ENCODE measurements at places on chromosomes 1 and 21.

DNA sequence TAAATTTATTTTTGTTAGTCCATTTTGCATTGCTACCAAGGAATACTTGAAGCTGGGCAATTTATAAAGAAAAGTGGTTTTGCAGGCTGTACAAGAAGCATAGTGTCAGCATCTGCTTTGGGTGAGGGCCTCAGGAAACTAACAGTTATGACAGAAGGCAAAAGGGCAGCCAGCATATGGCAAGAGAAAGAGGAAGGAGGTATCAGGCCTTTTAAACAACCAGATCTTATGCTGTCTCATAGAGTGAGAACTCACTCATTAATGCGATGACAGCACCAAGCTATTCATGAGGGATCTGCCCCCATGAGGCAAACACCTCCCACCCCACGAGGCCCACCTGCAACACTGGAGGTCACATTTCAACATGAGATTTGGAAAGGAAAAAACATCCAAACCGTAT, 898.4 kb downstream of the KCNT2 start:
- no peak for DNase-seq

DNA sequence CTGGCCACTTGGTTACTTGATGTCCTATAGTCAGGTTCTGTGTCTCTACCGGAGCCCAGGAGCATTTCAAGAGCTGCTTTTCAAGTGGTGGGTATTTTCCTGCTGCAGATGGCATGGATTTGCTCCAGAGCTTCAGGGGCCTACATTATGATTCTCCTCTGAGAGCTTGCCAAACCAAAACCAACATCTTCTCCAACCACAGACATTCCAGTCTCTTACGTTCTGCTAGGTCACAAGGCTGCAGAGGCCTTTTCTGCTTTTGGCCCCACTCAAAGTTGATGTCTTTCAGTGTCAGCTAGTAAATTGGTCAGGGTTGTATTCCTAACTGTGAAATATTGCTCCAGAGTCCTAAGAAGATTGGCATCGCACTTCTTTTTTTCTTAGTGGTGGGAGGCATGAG, 14.7 kb upstream of the AQP10 start:
- no peak for DNase-seq

DNA sequence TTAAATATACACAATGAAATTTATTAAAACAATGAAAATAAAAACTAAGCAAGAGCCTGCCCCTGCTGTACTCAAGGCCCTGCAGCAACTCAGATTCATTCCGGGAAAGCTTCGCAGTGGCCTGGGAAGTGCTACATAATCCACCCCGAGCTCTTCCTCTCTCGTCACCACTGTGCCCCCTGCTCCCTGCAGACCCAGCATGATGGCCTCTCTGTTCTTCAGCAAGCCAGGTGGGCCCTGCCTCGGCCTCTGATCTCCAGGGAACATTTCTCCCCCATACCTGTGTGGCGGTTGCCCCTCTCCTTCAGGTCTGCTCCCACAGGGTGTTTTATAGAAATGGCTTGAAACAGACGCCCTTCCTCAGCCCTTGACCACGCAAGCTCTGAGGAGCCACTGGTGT, 10.6 kb downstream of the RNF187 start:
- DNase-seq: no peak

GRCh38 chr21:39000496-39000895, 182.8 kb downstream of the PSMG1 start:
- no peak for DNase-seq

DNA sequence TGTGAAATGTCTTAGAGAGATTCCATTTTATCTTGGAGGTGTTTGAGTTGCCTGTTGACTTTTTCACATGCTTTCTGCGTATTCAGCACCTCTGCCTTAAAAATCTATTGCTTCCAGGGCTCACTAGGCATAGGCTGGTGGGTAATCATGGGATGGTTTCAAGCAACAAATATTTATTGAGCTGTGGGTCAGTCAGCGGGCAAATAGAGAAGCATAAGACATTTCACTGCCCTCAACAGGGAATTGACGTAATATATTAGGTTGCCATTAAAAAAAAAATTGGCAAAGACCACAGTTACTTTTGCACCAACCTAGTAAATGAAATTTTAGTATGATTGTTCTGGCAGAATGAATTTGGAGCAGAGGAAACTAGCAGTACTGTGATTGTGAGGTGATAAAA, 44.3 kb upstream of the NBL1 start:
- no peak for DNase-seq

- no peak for DNase-seq
Observed at GRCh38 chr21:25826652-25827051, 91.9 kb downstream of the GABPA start.

GRCh38 chr1:21874778-21875547, 62.1 kb downstream of the HSPG2 start:
- no peak for DNase-seq

- DNase-seq: no peak
Observed at GRCh38 chr1:239954836-239955235, 136.8 kb upstream of the FMN2 start.

- no peak for DNase-seq
Observed at GRCh38 chr1:85554630-85555327, 25.8 kb upstream of the CCN1 start.

GRCh38 chr1:25821630-25822091, 1.9 kb downstream of the MTFR1L start:
- no peak for DNase-seq

DNA sequence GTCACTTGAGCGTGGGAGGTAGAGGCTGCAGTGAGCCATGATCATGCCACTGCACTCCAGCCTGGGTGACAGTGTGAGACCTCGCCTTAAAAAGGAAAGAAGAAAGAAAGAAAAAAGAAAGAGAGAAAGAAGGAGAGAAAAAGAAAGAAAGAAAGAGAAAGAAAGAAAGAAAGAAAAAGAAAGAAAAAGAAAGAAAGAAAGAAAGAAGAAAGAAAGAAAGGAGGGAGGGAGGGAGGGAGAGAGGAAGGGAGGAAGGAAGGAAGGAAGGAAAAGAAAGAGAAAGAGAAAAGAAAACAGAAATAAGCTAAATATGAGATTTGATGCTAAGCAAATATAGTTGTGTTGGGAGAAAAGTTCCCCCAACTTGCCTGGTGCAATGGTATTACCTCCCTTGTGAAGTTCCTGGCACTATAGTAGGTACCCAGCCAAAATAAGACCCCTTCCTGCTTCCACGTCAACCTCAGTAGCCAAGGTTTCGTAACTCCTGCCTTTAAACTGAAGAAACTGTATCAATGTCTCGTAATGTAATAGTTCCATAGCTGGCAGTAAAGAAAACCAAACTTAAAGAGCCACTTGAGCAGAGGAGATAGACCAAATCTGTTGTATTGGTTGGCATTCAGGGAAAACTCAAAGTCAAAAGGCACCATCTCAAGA, 88.1 kb upstream of the HNRNPU start:
- no peak for DNase-seq

- DNase-seq: no peak
Observed at GRCh38 chr21:25562660-25563059, 44.6 kb downstream of the MRPL39 start.

DNA sequence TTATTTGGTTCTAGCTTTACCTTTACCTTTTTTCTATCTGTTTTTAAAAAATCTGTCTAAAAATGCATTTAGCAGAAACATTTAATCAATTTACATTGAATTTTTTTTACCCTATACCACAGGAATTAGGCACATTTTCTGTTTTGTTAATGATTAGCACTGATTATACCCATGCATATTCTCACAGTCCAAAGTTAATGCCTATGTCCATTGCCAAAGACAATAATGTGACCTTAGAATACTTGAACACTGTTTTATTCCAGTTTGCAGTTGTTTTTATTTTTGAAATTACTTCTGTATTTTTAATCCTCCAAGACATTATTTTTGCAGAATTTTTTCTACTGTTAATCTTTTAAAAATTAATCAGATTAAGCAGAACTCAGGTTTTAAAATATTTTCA, 11.0 kb upstream of the AMY2B start:
- no peak for DNase-seq

DNA sequence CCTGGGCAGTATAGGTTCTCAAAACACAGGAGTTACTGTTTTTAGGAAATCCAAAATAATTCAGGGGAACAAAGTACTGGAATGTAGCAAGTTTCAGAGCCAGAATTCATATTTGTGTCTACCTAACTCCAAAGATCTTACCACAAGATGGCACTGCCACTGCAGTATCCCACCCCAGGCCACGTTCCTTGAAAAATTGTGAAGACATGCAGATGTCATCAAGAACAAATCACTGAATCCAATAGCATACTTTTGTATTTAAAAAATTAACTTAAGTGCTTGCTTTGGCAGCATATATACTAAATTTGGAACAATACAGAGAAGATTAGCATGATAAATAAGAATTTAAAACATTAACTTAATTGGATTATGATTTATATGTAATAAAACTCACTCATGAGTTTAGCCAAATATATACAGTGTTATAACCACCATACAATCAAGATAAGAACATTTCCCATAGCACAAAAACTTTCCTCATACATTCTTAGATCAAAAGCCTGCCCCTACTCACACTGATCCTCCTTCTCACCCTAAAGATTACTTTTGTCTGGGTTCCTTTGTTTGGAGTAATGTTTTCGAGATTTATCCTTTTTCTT, 209.9 kb downstream of the FAF1 start:
- no peak for DNase-seq

- no peak for DNase-seq
Observed at GRCh38 chr1:111323231-111323630, 32.6 kb downstream of the CHIA start.

GRCh38 chr1:57860931-57861565, 437.2 kb upstream of the DAB1 start:
- no peak for DNase-seq

DNA sequence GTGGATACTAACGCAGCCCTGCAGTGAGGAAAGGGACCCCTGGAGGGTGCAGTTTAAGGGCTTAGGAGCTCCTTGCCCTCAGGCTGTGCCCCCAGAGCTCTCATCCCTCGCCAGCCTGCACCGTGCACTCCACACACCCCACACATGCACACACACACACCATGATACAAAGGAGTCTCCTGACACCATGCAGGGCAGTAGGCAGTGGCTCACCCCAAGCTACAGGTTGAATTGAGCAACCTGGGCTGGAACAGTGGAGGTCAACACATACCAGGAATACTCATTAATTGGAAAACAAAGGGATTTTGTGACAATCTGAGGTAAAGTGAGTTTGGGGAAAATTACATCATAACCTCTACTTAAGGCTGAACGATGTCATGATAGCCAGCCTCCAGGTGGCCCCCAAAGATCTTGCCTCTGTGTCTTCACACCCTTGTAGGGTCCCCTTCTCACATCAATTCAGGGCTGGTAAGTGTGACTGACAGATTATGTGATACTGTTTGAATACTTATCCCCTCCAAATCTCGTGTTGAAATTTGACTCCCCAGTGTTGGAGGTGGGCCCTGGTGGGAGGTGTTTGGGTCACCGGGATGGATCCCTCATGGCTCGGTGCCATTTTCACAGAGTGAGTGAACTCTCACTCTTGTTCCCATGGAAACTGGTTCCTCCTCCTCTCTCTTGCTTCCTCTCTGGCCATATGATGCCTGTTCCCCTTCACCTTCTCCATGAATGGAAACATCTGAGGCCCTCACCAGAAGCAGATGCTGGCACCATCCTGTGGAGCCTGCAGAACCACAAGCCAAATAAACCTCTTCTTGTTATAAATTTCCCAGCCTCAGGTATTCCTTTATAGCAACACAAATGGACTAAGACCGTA, 111.0 kb upstream of the RAB4A start:
- DNase-seq: no peak

- DNase-seq: no peak
Observed at GRCh38 chr1:206682111-206682510, 2.6 kb upstream of the MAPKAPK2 start.

GRCh38 chr1:24317956-24318614, 1.1 kb upstream of the GRHL3 start:
- DNase-seq: peak; percentile 42

GRCh38 chr1:209428241-209428921, 155.1 kb upstream of the CAMK1G start:
- no peak for DNase-seq

DNA sequence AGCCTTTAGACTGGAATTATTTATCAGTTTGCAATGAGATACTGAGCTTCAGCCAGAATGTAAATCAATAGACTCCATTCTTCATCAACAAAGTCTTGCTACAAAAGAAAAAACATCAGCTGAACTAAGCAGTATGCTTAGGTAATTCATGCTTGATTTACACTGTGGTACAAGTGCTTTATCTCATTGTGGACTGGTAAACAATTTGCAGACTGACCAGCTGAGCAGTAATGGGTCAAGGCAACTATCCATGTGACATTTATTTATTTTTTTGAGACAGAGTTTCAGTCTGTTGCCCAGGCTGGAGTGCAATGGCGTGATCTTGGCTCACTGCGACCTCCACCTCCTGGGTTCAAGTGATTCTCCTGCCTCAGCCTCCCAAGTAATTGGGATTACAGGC, 39.8 kb upstream of the SYT2 start:
- DNase-seq: no peak

DNA sequence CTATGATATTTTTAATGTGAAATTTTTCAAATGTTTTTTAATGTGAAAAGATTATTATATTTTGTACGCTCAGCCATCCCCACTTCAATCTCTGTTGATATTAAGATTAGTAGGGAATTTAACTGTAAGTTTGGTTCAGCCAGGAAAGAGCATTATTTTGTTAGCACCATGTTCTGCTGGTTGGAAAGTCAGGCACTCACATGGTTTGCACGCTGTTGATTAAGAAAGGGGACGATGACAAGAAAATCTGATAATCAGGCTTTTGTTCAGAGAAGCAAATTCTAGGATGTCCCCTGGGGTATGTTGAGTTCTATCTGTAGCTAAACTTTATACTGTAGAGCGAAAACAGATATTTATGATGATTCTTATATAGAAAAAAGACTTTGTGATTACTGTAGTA, 115.1 kb downstream of the OSBPL9 start:
- DNase-seq: no peak

GRCh38 chr1:52348704-52349300, 17.2 kb downstream of the CC2D1B start:
- DNase-seq: no peak

DNA sequence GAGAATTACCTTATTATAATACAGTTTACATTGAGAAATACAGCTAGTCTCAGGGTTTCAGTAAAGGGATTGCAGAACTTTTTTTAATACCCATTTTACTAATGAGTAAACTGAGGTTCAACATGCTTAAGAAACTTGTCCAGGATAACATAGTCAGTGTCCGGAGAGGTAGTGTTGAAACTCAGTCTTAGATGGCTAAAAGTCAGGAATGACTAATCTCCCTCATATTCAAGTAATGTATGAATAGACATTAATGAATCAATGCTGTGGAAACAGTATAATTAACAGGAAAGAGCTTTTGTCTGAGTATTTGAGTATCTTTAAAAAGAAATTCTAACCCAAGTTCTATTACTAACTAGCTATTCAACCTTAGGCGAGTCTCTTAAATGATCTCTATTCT, 397.6 kb downstream of the PLA2G4A start:
- no peak for DNase-seq

Data from urinary bladder (tissue), 4 donors.